ENCODE measurements at places on chromosomes 7 and 10. TPM values are rescaled to one million over a fixed set of nuclear protein-coding genes. Genes with fewer than 3 reads are reported as not detected.

The BTBD16 gene
- not detected for total RNA-seq

The FAM25A gene
- total RNA-seq: not detected

The ATAD1 gene
- 46.8 TPM for total RNA-seq

The CLEC5A gene
- total RNA-seq: not detected

The GIMAP7 gene
- total RNA-seq: 36.9 TPM

The PILRA gene
- total RNA-seq: 0.90 TPM

The AKR1B1 gene
- total RNA-seq: 120 TPM

The CTAGE4 gene
- 1.4 TPM for total RNA-seq

The MYH16 gene
- not detected for total RNA-seq

The EEPD1 gene
- 1.3 TPM for total RNA-seq

The GNGT1 gene
- not detected for total RNA-seq

The VPS37D gene
- 0.39 TPM for total RNA-seq

The STOX1 gene
- total RNA-seq: 0.74 TPM
